Aorta (tissue), 5 donors: ENCODE measurements at places on chromosomes 1 and 21.

- DNase-seq = no peak
These were observed 7.0 kb downstream of the S100B start for GRCh38 chr21:46597896-46598343.

DNA sequence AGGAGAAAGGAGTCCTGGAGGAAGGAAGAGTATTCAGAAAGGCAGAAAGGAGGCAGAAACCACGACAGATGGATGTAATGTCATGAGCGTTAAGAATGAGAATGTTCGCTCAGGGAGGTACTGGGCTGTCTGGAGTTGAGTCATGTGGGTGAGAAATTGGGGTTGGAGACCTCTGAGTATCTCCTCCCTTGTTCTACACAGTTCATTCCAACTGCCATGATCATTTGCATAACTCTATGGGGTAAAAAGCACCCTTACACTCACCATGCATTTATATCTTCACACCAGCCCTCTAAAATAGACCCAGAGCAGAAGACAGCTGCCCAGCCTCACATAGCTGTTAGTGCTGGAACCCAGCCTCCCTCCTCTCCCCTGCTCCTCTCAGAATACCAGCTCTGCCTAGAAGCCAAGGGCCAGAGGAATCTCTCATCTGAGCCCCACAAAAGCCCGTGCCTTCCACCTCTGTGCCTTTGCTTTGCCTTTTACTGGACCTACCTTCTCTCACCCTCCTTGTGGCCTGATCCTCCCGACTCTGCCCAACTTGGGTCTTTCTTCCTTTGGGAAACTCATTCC, 85.2 kb downstream of the BEND5 start:
- DNase-seq = no peak

GRCh38 chr1:157249739-157250138, 111.5 kb upstream of the ETV3 start:
- DNase-seq = no peak

DNA sequence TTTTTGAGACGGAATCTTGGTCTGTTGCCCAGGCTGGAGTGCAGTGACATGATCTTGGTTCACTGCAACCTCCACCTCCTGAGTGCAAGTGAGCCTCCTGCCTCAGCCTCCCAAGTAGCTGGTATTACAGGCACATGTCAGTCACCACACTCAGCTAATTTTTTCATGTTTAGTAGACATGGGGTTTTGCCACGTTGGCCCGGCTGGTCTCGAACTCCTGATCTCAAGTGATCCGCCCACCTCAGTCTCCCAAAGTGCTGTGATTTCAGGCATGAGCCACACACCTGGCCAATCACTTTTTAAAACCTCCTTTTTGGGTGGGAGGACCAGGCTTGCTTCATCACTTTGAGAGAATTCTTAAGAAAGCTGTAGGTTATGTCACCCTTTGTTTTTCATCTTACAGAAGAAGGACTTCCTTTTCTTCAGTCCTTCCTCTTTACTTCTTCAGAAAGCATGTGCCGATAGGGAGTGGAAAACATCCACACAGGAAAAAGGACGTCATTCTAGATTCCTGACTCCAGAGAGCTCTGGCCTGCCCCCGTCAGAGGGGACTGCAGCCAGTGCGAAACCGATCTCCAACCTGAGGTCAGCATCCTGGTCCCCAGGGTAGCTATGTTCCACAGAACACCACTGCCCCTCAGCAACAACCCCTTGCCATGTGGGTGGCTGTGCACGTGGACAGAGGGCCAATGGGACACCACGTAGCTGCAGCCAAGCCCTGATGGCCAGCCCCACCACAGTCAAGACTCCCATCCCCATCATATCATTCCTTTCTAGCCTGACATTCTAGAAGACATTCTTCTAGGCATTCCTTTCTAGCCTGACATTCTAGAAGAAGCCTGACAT, 21.9 kb downstream of the NCF2 start:
- DNase-seq = peak; percentile 80

GRCh38 chr21:15875286-15875685, 145.5 kb downstream of the USP25 start:
- no peak for DNase-seq

GRCh38 chr1:93554883-93555872, 107.3 kb downstream of the FNBP1L start:
- DNase-seq = no peak

GRCh38 chr21:38849776-38850175, 44.0 kb downstream of the ETS2 start:
- no peak for DNase-seq

DNA sequence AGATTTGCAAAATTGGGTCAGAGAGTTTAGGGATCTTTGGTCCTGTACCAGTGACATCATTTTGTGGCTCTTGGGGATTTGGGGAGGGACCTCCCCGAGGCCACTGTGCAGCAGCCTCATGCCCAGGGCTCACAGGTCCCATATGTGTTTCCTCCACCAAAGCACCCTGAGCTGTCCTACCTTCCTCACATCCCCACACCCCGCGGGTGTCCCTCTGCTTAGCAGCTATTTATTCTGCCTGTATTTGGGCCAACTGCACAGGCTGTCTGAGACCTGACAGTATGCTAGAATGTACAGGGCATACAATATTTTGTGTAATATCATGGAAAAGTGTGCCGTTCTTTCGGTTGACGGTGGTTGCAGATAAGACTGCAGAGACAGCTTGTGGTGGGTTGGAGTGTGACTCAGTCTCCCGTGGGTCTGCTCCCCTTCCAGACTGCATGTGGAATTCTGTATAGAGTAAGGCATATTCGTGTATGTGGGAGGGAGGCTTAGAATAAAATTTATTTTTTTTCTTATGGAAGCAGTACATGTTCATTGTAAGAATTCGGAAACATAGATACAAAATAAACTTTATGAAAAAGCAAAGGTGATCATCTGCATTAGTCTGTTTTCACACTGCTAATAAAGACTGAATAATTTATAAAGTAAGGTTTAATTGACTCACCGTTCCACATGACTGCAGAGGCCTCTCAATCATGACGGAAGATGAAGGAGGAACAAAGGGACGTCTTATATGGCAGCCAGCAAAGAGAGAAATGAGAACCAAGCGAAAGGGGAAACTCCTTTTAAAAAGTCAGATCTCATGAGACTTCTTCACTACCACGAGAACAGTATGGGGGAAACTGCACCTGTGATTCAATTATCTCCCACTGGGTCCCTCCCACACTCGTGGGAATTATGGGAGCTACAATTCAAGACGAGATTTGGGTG, 84.4 kb downstream of the ADARB1 start:
- DNase-seq = no peak

- peak; percentile 73 for DNase-seq
These were observed 10.9 kb upstream of the CDK11B start for GRCh38 chr1:1669468-1670440.

- no peak for DNase-seq
These were observed 56.1 kb downstream of the HMCN1 start for GRCh38 chr1:185790194-185790735.

- DNase-seq = no peak
These were observed 7.9 kb upstream of the GUCA2B start for GRCh38 chr1:42145389-42145716.

DNA sequence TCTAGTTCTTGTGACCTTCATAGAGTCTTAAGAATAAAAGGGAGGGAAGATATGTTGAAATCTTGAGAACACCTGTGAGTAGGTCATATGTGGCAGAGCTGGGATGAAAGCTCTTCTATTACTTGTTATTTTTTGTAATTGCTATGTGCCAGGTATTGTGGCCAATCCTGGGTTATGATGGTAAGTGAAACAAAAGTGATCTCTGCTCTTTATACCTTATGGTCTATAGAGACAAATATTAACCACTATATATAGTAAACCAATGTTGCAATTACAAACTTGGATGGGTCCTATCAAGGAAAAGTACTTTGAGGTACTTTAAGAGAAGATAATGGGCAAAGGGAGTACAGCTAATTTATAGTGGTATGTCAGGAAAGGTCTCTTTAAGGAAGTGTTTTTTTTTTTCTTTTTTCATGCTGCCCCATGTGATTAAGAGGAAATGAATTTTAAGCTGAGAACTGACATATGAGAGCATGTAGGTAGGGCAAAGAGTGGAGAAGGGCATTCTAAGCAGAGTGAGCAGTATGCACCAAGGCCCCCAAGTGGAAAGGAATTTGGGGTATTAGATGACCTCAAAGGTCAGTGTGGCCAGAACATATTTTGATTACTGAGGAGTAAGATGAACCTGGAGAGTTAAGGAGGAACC, 43.3 kb downstream of the POU2F1 start:
- no peak for DNase-seq

DNA sequence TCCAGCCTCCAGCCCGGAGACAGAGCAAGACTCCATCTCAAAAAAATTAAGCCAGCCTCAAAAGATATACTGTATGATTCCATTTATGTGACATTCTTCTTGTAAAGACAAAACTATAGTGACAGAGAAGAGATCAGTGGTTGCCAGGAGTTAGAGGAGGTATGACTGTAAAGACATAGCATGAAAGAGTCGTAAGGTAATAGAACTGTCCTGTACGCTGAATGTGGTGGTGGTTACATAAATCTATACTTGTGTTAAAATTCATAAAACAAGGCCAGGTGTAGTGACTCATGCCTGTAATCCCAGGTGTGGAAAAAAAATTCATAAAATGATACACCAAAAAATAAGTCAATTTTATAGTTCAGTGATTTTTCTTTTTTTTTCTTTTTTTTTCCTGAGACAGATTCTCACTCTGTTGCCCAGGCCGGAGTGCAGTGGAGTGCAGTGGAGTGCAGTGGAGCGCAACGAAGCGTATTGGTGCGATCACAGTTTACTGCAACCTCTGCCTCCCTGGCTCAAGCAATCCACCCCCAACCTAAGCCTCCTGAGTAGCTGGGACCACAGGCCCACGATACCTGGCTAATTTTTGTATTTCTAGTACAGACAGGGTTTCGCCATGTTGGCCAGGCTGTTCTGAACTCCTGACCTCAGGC, 84.9 kb upstream of the CXADR start:
- DNase-seq = no peak

- no peak for DNase-seq
These were observed 9.0 kb downstream of the TSACC start for GRCh38 chr1:156347331-156347730.

DNA sequence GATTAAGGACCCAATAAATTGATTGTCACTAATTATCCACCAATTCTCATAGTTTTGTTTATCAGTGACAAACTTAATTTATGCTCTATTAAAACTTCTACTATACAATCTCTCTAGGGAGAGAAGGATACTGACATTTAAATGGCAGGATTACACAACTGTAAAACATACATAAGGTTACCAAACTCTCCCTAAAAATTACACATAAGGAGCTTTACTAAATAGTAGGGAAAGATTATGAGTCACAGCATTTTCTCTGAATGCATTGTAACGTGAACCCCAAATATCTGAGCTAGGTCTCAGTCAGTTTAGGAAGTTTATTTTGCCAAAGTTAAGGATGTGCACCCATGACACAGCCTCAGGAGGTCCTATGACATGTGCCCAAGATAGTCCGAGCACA, 2140.6 kb downstream of the NCAM2 start:
- DNase-seq = no peak

GRCh38 chr21:42975886-42976608, 1.7 kb downstream of the PKNOX1 start:
- no peak for DNase-seq

- no peak for DNase-seq
These were observed 23.7 kb downstream of the FAF1 start for GRCh38 chr1:50936321-50936720.

DNA sequence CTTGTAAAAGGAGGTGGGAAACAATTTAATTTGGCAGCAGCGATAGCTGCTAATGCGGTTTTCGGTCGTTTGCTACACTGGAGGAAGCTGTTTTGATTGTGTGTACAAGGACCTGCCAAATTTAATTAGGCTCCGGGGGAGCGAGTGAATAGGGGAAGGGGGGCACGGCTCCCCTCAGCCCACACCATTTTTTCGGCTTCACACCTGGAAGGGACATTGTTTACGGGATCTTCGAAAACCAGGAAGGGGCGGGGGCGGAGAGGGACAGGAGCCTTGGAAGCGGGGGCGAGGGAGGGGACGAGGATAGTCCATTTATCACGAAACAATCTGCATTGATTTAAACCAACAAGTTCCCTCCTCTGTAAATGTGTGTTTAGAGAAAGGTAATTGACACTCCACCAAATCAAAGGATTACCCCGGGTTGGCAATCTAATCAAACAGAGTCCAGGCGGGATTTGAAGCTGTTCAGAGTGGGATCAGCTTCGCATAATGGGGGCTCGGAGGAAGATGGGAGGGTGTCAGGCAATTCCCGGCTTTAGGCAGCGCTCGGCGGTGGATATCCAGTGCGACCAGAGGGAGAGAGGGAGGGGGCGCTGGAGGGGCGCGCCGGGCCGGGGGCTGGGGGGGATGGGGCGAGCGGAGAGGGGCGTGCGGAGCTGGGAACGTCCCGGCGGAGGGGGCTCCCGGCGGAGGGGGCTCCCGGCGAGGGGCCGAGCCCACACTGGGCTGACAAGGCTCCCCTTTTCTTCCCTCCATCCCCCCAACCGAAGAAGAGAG, 9.8 kb downstream of the PAX7 start:
- DNase-seq = no peak

GRCh38 chr1:158186180-158186579, 5.5 kb downstream of the CD1D start:
- no peak for DNase-seq

- DNase-seq = no peak
These were observed 346.9 kb upstream of the DAB1 start for GRCh38 chr1:57770772-57771171.

DNA sequence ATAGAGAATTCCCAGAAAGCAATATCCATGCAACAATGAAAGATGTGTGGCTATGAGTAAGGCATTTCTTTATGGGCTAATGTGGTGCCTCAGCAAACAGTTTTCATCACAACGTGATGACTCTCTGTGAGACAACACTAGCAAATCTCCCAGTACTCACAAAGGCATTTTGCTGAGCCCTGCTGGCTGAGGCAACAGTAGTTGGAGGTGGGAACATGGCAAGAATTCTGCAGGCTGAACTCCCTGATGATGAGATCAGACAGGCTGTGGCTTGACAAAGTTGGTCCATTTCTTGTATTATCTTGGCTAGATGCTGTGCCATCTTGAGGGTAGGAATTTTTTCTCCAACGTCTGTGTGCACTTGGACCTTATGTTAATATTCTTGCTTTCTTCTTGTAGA, 24.6 kb downstream of the PROX1 start:
- no peak for DNase-seq

DNA sequence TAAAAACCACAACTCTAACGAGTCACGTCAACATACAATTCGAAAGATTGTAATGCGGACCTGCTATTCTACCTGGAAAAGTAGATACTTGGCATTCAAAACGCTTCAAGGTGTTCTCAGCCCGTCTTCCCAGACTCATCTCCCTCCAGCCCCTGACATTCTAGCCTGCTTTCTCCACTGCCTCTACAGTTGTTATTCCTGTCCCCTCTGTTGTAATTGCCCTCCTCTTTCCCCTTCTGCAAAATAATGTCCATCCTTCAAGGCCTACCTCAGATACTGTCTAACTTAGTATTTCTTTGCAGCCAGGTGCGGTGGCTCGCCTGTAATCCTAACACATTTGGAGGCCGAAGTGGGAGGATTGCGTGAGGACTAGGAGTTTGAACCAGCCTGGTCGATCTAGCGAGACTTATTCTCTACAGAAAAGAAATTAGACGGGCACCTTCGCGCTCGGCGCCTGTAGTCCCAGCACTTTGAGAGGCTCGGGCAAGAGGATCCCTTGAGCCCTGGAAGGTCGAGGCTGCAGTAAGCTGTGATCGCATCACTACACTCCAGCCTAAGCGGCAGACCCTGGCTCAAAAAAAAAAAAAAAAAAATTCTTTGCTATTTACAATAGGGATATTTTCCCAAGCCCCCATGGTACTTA, 756 bp upstream of the RBM34 start:
- DNase-seq = no peak

GRCh38 chr1:15975358-15975804, 520 bp downstream of the ZBTB17 start:
- peak; percentile 89 for DNase-seq

GRCh38 chr1:9019896-9020295, 6.3 kb downstream of the SLC2A7 start:
- DNase-seq = no peak

GRCh38 chr1:25820247-25821111, 725 bp downstream of the MTFR1L start:
- DNase-seq = no peak
